M059J (cell line): ENCODE measurements at places on chromosomes 4 and X.
A peak's percentile ranks its signal among the peaks of the same experiment; 100 is the strongest.

DNA sequence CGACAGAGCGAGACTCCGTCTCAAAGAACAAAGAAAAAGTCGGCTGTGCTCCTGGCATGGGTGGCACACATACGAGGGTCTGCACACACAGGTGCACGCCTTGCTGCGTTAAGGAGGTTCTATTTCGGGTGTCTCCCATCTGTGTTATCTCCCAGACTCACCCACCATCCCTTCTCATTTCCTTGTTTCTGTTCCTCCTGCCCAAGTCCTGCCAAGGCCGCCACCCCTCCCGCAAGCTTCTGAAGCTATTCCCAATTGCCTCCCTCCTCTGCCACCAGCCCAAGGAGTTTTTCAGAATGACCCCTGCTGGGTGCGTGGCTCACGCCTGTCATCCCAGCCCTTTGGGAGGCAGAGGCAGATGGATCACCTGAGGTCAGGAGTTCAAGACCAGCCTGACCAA lies 6.0 kb upstream of the IL3RA start:
- no peak for DNase-seq

- no peak for DNase-seq
These were observed 346.7 kb upstream of the TACR3 start for GRCh38 chr4:104066533-104066932.

GRCh38 chrX:17597836-17598439 lies 139.4 kb upstream of the SCML1 start:
- peak; percentile 60 for DNase-seq

- DNase-seq: peak; percentile 46
These were observed 1.0 kb downstream of the GABRA3 start for GRCh38 chrX:152450076-152450475.

DNA sequence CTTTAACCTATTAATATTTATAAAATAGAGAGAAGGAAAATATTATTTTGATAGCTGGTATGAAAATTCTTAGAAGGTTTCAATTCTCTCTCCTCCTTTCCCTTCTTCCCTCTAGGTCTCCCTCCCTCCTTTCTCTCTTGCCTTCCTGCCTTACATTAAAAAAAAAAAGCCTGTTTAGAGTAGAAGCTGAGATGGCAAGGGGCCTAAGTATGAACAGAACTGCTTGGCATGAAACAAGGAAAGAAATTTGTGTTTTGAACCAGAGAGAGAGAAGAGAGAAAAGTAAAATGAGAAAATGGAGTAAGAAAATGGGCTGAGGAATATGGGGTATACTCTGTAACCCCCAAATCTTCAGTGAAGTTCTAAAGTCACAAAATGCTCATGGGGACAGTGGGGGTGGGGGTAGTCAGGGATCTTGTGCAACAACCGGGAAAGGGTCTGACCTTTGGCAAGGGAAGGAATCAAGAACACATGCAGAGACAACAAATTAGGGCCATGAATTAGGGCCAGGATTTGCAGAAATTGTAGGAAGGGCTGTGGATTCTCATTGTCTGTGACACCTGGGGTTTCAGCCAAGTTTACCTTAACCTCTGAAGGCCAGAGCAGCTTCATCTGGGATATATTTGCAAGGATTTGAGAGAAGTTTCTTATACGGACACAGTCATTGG lies 30.6 kb downstream of the SUPT20HL2 start:
- no peak for DNase-seq

DNA sequence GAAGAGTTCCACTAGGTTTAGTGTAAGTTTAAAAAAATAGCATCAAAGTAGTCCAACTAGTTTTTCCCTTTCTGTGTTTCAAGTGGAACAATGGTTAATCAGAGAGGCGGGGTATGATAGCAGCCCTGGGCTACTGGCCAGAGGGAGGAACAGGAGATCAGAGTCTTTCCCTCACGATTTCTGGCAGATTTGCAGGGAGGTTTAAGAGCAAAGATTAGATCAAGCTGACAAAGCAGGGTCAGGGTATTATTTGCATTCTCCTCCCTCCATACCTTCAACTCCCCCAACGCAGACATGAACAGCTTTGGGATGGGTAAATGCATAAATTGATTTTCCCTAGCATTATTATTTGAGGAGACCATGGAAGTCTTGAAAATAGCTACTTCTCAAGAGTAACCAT lies 277.6 kb upstream of the DIAPH2 start:
- DNase-seq: peak; percentile 33

DNA sequence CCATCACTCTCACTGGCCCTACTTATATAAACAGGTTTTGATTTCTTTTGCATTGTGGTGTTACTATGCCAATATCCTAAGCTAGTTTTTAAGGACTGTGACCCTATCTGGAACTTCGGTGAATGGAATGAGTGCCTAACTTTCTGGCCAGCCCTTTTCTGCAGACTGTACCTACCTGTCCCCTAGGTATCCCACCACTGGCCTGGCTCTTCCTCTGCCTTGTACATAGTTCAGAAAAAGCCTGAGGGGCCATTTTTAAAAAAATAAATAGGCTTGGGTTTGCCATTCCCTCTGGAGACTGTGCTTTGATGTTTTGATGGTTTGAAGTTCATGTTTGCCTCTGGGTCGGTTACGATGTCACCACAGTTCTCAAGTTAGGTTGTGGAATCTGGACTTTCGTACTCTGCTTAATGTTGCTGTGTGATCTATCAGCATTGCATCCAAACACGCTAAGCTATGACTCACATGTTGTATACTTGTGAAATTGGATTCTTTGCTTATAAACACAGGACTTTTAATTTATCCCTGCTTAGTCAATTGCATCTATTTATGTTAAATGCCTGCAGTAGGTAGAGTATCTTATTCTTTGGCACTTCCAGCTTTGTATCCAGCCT lies 182.0 kb downstream of the ANKRD50 start:
- DNase-seq: peak; percentile 40

DNA sequence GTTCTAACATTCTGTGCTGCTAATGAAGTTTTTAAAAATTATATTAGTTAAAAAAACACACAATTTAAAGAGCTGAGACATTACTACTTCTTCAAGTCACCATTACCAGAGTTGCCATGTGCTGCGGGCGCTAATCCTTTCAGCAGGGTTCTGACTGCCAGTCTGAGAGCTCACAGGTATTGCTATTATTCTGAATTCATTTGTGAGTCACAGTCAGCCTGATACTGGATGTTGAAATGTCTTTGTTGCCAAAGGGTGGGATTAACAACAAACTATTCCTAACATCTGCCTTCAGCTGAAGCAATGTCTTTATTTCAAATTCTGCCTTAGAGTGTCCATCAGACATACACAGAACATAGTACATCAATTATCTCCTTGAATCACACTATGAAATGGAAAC lies 197.1 kb upstream of the FGF13 start:
- DNase-seq: no peak

- no peak for DNase-seq
These were observed 35.5 kb downstream of the SHROOM3 start for GRCh38 chr4:76470532-76470931.

- DNase-seq: no peak
These were observed 14.4 kb upstream of the CC2D2A start for GRCh38 chr4:15455290-15455689.

DNA sequence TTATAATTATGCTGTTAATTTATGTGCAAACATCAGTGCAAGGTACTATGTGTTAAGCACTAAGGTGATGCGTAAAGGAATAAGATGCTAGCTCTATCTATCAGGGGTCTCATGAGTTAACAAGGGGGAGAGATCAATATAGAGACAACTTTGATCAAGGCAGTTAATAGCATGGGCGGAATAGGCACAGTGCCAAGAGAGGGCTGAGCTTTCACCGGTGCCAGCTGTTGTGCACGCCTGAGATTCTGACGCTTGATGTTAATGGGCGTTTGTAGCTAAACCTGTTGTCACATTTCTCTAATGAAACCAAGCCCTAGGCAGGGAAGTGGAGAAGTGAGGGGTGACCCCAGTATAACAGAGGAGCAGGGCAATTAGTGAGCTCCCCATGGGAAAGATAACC lies 86.0 kb upstream of the NMU start:
- no peak for DNase-seq
